ENCODE measurements at places on chromosomes 4 and X.

GRCh38 chrX:43853225-43853828 lies 28.9 kb downstream of the MAOB start:
- DNase-seq, result no peak

DNA sequence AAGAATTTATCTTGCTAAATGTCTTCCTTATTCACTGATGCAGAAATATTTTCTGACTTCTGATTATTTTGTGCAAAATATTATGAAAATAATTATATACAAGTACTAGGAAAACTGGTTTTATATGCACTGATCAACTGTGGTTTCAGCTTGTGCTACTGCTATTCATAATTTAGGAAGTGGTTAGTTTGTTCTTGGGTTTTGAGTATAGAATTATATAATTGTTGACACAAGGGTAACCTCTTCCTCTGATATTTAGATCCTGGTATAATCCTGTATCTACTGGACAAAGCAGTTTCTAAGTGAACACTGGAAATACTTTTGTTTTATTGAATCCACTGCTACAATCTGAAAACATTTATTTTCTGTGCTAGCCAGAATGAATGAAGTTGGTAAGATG lies 182.8 kb downstream of the PDGFC start:
- DNase-seq, result no peak

GRCh38 chr4:83618991-83619645 lies 83.2 kb downstream of the GPAT3 start:
- DNase-seq, result no peak

GRCh38 chrX:48505481-48505880 lies 3.3 kb upstream of the PORCN start:
- no peak for DNase-seq

DNA sequence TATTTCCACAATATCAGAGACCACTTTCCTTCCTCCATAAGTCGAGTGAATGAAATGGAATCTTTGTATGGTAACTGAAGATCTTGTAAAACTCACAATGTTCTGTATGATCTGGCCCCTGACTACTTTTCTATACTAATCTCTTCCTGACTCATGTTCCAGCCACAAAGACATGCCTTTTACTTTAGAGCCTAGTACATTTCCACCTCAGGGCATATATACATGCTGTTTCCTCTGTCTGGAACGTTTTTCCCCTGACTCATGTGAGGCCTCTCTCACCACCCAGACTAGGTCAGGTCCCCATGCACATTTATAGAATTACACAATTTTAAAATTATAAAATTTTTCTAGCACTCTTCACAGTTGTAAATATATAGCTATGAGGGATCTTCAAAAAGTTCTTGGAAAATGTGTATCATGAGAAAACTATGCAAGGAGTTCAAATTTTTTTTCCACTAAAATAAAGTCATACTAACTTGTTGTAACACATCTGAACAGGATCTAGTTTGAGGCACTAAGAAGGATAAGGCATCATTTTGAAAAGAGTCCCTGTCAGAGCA lies 208.8 kb downstream of the SH2D1A start:
- no peak for DNase-seq

DNA sequence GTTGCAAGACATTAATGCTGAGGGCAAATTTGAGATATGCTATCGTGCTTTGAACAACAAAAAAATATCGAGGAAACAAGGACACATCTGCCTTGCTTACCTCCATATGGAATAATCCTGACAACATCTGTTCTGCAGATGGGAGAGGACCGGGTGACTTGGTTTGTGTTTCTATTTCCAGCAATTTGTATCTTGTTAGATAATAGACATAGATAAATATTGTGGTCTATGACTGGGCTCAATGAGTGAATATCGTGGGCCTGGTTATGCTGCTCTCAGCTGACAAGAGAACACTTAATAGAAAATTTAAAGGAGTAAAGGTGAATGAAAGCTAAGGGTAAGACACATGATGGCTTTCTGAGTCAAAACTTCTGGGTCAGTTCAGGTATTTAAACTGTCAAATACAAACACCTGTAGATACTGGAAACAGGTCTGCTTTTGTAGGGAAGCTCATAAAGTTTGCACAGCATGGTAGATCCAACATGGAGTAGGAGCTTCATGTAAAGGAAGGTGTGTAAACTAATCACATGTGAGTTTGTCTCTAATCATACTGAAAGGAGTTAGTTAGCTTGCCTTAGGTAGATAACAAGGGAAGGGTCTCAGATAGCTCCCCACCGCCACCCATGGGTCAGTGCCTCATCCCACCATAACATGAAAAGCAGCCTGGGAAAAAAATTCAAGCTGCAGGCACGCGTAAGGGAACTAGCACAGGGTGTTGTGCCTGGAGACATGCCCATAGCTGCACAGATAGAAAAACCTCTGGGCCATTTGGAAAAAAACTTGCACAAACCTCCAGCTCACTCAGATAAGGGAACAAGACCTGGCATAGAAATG lies 904.1 kb upstream of the EPHA5 start:
- DNase-seq, result no peak

DNA sequence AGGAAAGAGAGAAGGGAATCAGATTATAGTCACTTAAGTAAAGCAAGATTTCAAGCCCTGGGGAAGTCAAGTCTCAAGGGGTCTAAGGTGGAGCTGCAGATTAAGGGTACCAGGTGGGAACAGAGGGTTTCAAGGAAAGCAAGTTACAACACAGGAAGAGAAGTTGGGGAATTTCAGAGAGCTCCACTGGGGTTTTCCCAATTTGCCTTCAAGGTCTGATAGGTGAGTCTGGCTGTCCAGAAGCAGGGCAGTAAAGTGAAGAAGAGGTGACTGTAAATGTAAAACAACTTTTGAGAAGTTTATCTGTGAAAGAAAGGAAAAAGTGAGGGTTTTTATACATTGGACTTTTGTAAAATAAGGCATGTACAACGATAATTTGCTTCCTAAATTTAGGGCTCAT lies 37.1 kb upstream of the TRPC3 start:
- no peak for DNase-seq

- DNase-seq, result no peak
Observed at GRCh38 chr4:2902126-2902525, 58.5 kb downstream of the ADD1 start.

GRCh38 chr4:80312124-80312523 lies 23.4 kb upstream of the CFAP299 start:
- no peak for DNase-seq

DNA sequence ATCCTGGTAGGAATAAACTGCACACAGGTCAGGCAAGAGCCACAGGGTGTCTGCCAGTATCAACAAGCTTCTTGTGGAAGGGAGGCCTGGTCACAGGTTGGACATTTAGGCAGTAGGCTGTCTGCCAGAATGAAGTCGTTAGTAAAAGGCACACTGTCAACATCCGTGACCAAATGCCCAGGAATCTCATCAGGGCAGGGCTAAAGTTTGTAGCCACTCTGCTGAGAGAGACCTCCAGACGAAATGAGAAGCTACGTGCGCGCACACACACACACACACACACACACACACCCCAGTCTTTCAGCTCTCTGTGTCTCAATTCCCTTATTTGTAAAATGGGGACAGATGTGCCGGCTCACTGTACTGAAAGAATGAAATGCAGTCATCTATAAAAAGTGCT lies 408.7 kb upstream of the ZFP42 start:
- DNase-seq, result no peak
